ENCODE measurements at places on chromosomes 3 and 15.

GRCh38 chr3:116388867-116389385 lies 56.4 kb downstream of the LSAMP start:
- DNase-seq: no peak

DNA sequence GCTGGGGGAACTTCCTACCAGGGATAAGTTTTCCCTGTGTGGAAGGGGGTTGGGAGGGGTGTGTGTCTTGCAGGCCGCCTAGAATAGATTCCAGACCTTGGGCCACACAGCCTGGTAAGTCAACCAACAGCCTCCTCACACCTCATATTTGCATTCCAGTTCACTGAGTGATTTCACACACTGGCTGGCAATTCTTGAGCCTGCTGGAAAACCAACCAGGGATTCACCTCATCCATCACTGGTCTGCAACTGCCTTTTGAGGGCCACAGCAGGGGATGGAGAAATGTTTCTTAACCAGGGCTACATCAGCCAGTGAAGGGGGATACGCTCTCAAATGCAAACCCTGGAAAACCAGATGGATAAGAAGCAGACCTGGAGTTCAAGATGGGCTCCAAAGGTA lies 2.0 kb downstream of the FSTL1 start:
- no peak for DNase-seq

- DNase-seq: no peak
These were observed 8.1 kb upstream of the MINDY4B start for GRCh38 chr3:150913133-150913922.

DNA sequence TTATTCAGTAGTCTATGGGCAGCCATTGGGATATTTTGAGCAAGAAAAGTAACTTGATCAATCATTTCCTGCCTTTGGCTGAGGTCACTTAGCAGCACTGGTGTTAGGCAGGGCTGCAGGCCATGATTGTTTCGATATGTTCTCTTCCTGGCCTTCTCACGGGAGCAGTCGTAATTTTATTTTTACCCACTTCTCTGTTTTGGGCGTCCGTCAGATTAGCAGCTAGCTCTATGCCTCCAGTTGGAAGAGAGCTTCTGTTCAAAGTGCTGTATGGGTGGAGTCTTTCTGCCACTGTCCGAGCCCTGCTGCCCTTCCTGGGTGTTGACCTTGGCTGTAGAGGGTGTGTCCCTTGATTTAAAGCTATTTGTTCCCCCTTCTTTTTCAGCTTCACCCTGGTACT lies 123.4 kb upstream of the ROPN1 start:
- DNase-seq: no peak

DNA sequence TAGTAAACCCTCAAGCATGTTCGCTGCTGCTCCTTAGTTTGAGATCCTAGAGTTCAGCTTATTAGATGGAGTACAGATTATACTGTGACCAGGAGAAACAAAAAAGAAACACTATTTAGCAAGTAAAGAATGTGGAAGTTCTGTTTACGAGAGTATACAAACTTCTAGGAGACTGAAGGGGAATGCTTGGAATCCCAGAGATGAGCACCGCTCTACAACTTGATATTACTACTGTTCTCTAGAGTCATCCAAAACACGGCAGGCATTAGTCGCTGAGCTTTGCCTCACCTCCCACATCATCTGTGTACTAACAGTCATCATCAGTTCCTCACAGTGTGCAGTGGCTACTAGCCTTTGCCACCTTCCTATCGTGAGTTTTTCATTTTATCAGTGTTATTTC lies 121.4 kb upstream of the CHRM5 start:
- DNase-seq: no peak

DNA sequence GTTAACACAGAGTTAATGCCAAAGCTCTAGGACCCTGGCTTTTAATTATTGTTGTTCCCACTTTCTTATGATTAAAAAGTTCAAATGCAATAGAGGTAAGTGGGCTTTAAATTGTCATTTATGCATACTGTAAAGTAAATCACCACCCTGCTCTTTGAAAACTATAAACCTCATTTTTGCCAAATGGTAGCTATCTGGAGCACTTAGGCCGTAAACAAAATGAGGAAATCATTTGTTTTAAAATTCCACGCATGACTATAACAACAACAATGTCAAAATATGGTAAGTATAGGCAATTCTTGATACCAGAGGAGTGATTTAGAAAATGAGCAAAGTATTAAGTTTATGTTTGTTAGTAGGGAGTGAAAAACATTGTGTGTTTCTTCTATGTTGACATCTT lies 1.8 kb downstream of the UNC13C start:
- DNase-seq: no peak

DNA sequence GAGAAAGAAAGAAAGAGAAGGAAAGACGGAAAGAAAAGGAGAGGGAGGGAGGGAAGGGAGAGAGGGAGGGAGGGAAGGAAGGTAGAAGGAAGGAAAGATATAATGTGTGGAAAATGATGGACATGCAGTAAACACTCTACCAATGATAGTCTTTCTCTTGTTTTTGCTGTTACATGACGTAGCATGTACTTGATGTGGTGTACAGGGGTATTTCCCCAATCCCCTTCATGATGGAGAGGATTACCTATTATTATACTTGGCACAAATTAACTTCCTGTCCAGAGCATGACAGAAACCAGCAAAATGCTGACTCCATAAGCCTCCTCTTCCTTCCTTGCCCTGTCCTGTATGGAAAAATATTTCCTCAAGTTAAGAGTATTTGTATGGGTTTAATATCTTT lies 124.4 kb downstream of the B3GALNT1 start:
- DNase-seq: no peak

DNA sequence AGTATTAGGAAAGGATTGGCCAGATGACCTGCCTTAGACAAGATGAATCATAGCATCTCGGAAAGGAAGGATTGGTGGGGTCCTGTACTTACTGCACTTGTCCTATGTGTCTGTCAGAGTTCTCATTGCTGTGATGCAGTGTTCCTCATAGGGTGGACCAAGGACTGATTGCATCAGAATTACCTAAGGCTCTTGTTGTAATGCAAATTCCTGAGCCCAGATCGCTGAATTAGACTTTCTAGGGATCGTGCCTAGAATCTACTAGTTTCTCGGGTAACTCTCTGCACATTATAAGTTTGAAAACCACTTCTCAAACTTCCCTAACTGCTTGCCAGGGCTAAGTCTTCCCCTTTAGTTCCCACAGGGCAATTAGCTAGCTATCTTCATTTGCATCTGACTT lies 74.9 kb upstream of the SKOR1 start:
- no peak for DNase-seq

- DNase-seq: no peak
These were observed 172.0 kb downstream of the MCTP2 start for GRCh38 chr15:94403331-94403730.

GRCh38 chr3:194162070-194162678 lies 26.2 kb downstream of the HES1 start:
- DNase-seq: no peak

GRCh38 chr3:46359733-46360493 lies 6.0 kb downstream of the CCR2 start:
- no peak for DNase-seq

- DNase-seq: no peak
These were observed 8.4 kb downstream of the DUOX2 start for GRCh38 chr15:45105586-45105985.
